ENCODE measurements at places on chromosomes 13 and 19. TPM values are rescaled to one million over a fixed set of nuclear protein-coding genes. Genes with fewer than 3 reads are reported as not detected.

The SYT5 gene
- total RNA-seq = not detected

The ZNF814 gene
- total RNA-seq = 8.6 TPM

The APOC1 gene
- 5.7 TPM for total RNA-seq

The IGFL2 gene
- total RNA-seq = not detected

The POGLUT2 gene
- total RNA-seq = 0.69 TPM

The SIGLEC12 gene
- total RNA-seq = 0.13 TPM

The STARD13 gene
- total RNA-seq = 9.2 TPM

Measured in psoas muscle (tissue), 8 donors.